Aorta (tissue), 5 donors: ENCODE measurements at places on chromosomes 2 and 18. TPM values are rescaled to one million over a fixed set of nuclear protein-coding genes. Genes with fewer than 3 reads are reported as not detected.

DNA sequence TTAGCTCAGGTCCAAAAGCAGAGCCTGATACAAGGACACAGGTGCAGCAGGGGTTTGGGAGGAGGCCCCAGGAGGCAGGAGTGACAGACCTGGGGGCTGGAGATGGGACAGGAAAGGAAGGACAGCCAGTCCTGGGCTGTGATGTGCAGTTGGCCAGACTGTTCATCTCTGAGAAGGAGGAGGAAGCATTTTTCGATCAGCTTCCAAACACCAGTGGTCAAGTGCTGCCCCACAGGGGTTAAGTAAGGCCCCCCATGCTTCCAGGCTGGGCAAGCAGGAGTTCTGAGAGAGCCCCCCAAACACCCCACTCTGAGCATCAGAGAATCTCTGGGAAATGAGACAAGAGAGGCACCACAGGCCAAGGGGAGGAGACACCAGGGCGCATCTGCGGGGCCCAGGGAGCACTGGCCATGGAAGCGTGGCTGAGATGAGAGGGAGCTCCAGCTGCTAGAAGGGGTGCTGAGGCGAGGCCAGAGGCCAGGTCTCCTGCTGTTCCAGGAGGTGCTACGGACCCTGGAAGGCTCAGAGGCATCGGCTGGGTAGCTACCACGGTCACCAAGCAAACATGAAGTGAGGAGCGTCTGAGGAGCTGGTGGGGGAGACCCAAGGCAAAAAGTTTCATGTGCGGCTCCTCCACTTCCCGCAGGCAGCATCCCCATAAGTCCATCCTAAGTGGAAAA is 5.6 kb upstream of the HDAC4 start:
- H3K27ac ChIP-seq, result no peak overlapping the region
- H3K4me3 ChIP-seq, result no peak overlapping the region
- H3K36me3 ChIP-seq, result no peaks in the 10 kb centered on the region
- no peaks in the 10 kb centered on the region for H3K4me1 ChIP-seq
- no peaks in the 10 kb centered on the region for H3K27me3 ChIP-seq

DNA sequence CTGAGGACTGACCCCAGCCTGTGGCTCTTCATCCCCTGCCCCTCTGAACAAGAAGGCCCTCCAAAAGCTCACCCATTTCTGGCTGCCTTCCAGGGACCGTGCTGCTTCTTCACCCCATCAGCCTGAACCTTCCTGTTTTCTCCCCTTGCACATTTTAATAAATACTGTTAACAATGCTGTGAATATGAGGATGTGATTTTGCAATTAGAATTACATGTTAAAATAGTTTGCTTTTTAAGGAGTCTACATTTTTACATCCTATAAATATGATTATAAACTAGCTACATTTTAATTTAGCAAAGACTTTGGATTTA is 4.0 kb downstream of the SNTG2 start:
- H3K4me3 ChIP-seq, result no peak overlapping the region
- no peak for DNase-seq
- no peaks in the 10 kb centered on the region for H3K36me3 ChIP-seq
- no peaks in the 10 kb centered on the region for H3K27me3 ChIP-seq
- H3K27ac ChIP-seq, result no peak overlapping the region
- no peaks in the 10 kb centered on the region for H3K4me1 ChIP-seq

- H3K27ac ChIP-seq, result no peak overlapping the region
- no peaks in the 10 kb centered on the region for H3K36me3 ChIP-seq
- no peaks in the 10 kb centered on the region for H3K27me3 ChIP-seq
- H3K4me1 ChIP-seq, result no peaks in the 10 kb centered on the region
- H3K4me3 ChIP-seq, result no peak overlapping the region
These were observed 2.5 kb upstream of the MREG start for GRCh38 chr2:216015722-216016464.

GRHL1 gene
- total RNA-seq, result 2.5 TPM

VWA3B gene
- 0.36 TPM for total RNA-seq
